ENCODE measurements at places on chromosomes 2 and 18.

DNA sequence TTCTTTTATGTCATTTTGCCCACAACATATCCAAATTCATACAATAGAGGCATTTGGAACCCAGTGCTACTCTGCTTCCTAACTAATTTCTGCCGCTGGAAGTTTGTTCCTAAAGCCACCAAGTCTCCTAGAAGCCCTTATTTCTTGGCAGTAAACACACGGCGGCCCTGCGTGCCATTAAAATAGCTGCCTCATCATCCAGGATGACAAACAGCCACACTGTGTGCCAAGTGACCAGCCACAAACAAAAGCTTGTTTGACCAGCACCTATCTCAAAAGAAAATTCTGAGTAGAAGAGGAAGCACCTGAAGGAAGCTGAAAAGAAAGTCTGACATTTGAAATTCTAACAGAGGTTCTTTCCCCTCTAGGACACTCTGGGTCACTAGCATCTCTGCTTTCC, 64.2 kb downstream of the BCL11A start:
- DNase-seq, result no peak

GRCh38 chr2:166862468-166863132, 25.7 kb upstream of the XIRP2 start:
- no peak for DNase-seq

DNA sequence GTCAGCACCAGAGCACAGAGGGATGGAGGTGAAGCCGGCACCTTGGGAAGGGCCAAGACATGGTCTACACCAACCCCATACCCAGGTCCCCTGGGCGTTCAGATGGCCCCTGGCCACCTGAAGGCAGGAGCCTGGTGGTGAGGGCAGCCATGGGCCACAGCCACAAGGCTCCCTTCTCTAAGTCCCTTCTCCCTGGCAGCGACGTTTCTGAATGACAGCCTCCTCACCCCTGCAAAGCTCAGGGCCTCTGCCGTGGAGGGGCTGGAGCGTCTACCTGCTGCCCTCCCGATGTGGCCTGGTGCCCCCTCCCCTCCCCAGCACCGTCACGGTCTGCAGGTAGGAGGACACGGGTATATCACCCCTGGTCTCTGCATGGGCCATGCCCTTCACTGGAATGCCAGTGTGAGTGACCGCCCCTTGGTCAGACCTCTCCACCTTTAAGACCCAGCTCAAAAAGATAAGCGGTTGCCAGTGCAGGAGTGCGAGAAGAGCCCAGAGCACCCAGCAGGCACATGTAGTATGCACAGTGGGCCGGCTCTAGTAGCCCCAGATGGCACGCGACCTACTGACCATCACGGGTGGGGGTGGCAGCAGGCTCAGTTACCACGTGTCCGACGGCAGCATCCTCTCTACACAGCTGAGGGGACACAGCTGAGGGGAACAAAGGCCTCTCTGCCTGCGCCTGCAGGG, 46.6 kb downstream of the HS6ST1 start:
- no peak for DNase-seq

GRCh38 chr2:159879051-159879604, 81.1 kb upstream of the CD302 start:
- peak; percentile 20 for DNase-seq

DNA sequence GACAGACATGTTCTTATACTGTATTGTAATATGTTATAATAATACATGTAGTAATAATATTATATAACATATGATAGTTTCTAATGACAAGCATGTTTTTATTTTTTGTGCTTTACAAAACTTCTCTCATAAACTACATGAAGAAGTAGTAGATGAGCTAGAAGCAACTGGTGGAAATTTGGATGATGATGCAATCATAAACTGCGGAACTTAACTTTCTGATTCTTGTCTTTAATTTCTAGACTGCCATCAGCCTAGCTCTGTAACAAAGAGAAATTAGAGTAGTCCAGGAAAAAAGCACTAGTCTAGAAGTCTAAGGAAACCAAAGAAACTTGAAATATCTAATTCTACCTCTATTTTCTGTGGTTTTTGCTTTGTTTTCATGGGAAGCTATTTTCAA, 71.0 kb upstream of the SPATS2L start:
- DNase-seq, result no peak

DNA sequence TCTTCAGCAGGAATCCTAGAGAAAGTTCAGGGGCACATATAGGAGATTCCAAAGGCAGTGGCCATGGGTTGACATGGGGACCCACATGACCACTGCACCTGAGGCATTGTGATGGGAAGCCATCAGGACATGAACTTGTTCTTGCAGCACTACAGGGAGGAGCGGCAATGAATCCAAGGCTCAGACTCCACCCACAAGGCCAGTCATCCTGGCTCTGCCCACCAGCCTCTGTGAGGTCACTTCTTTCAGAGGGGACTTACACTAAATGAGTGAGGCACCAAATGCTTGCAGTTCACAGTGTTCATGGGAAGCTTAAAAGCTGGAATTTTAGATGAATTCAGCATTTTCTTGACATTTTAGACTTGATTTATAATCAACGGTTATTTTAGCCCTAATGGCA, 254.2 kb downstream of the SETBP1 start:
- no peak for DNase-seq

DNA sequence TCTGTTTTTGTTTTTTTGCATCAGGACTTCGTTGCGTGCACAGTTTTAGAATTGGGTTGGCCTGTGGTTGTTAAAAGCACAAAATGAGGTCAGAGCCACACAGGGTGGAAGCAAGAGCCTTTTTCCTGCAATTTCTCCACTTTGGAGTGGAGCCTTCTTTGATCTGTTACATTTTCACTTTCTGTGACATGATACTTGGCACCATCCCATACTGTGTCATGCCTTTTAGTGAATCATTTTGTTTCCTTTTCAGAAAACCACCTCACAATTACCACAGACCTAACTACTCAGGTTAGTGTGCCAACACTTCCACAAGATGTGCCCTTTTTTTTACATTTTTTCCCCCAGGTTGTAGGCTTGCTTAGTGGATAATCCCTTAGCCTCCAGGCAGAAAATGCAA, 32.5 kb downstream of the MERTK start:
- peak; percentile 35 for DNase-seq

DNA sequence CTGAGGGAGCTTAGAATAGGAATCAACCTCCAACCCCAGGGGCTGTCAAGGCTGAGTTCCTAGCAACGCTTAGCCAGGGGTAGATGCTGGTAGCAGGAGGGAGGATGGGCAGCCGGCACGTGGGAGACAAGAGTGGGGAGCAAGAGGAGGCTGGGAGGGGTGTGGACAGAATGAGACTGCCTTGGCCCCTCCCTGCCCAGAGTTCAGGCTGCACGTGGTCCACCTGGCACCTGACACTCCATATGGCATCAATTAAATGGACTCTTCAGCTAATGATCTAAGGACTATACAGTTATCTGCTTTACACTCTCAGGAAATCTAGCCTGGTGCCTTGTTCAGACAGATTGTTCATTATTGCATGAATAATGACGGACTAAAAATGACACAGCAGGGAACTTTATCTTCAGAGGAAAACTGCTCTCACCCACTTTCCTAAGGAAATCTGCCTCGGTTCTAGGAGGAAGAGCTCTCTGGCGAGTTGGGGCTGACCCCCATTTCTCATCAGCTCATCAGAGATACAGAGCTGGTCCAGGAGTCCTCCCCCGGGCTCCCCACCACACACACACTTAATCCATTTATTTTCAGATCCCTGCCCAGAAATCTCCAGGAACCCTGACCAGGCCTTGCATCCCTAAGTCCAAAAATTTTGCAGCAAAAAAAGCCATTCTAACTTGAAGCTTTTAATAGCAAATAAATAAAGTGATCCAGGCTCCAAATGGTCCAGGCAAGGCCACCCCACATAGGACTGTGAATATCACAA, 102.1 kb upstream of the CDC42EP3 start:
- DNase-seq, result no peak

- DNase-seq, result no peak
These were observed 22.6 kb upstream of the ID2 start for GRCh38 chr2:8659092-8659734.

DNA sequence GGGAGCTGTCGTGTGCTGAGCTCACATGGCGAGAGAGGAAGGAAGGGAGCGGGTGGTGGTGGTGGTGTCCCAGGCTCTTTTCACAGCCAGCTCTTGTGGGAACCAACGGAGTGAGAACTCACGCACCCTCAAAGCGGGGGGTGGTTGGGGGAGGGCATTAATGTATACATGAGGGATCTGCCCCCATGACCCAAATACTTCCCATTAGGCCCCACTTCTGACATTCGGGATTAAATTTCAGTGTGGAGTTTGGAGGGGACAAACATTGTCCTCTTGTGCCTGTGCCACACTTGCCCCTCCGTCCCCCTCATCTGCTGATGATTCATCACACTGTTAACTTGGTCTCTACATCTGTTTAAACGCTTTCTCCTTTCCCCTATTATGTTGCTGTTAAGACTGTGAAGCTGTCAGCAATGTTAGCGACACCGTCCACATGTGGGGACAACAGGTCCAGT, 22.5 kb downstream of the INPP4A start:
- no peak for DNase-seq

DNA sequence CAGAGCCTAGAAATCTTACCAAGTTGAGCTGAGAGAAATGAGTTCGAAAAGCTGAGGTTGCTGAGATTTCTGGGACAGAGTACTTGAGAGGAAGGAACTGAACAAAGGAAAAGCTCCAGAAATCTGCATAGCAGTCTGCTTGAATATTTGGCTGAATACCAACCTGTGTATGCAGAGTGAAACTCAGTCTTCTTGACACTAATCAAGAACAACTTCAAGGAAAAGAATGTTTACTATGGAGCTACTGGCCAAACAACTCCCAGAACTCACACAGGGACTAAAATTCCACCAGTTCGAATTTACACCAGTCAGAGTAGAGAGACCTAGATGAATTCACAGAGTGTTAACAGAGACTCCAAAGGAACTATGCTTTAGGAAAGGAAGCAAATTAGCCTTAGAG, 66.5 kb downstream of the USP37 start:
- peak; percentile 4 for DNase-seq

DNA sequence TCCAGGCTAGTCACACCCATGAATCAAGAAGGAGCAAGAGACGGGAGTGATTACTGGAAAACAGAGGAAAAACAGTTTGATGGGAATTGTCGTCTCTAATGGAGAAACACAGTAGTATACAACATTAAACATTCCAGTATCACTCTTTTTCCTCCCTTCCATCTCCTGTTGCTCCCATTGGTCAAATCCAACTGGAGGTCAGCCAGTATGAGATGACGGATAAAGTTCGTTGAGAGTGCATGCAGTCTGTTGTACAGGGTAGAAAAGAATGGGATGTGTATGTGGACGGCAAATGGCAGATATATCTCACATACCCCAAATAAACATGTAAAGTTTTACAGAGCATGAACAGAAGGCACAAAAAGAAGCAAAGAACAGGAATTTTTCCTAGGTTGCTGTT, 221.9 kb upstream of the TNP1 start:
- no peak for DNase-seq

GRCh38 chr2:8116661-8117060, 565.2 kb upstream of the ID2 start:
- DNase-seq, result no peak

DNA sequence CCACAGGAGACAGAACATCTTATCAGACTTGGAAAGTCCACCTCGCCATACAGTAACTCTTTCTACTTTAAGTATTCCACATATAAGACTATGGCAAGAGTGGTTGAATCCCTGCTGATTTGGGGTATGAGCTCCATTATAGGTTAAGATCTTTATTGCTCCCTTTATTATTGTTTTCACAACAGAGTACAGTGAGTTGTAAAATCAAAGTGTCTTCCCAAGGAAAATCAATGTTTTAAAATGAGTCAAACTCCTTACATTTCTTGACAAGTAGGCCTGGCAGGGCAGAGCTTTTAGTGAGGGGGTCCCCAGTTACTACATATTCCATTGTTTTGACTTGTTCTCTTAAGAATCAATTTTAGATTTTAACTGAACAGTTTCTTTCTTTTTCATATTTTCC, 49.6 kb upstream of the STAT1 start:
- DNase-seq, result no peak

GRCh38 chr2:49240608-49241007, 86.3 kb upstream of the FSHR start:
- no peak for DNase-seq

DNA sequence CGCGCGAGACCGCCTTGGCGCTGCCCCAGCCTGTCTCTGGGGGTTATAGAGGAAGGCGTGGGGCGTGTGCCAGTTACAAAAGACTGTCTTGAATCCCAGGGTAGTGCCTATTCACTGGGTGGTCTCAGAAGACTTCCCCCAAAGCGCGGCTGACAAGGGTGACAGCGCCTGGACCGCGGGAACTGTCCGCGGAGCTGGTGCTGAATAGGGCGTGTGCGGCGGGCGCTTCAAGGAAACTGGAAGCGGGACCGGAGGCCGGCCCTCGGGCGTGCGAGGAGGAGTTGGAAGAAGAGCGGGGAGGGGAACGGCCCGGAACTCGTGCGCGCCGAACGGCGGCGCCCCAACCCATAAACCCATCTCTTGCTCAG, 2.3 kb downstream of the EGR4 start:
- DNase-seq, result no peak

- DNase-seq, result peak; percentile 8
These were observed 1.8 kb downstream of the ZFP36L2 start for GRCh38 chr2:43224571-43225092.

- DNase-seq, result no peak
These were observed 15.2 kb upstream of the FZD5 start for GRCh38 chr2:207784898-207785297.

DNA sequence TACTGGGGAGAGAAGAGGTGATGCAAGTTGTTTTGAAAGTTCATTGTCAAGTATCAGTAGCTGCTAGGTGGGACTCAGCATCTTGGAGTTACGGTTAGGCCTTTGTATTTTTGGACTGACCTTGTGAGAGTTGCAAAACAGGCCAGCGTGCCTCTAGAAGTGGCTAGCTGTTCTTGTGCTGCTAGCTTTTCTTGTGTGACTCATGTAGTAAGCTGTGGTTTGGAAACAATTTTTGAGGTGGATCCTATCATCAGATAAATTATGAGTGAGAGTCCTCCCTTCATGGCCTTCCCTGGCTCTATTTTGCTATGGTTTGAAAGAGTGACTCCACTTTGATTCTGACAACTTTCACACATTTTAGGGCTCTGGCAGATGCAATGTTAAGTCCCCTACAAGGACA, 409.2 kb upstream of the HS6ST1 start:
- peak; percentile 92 for DNase-seq

GRCh38 chr2:190744041-190744440, 95.2 kb downstream of the NAB1 start:
- no peak for DNase-seq

DNA sequence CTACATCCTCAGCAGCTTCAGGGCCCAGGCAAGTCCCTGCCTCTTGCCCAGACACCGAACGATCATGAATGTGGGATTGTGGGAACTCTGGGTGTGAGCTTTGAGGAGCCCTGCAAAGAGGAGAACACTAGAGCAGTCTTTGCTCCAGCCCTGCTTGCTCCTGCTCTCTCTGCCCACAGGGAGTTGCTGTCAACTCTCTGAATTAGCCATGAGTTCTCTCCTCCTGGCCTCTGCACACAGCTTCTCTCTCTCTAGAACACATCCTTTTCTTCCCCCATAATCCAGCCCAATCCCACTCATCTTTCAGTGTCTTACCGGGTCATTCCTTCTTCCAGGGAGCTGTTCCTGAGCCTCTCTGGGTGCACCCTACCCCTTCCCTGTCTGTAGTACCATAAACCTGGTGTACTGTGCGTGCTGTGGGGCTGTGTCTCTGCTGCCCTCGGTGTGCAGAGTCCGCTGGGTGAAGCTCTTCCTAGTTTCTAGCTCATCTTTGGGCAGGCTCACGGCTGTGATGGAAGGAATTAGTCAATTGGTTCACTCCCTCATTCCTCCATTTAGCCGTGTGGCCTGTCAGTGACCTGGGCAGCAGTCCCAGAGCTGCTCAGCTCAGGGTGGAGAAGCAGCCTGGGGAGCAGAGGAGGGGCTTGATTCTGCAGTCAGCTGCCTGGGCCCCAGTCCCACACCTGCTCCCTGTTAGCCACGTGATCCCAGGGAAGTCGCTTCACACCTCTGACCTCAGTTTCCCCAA, 132.9 kb upstream of the HDAC4 start:
- DNase-seq, result no peak
